ENCODE measurements at places on chromosomes 3 and 15. TPM values are rescaled to one million over a fixed set of nuclear protein-coding genes. Genes with fewer than 3 reads are reported as not detected.

DNA sequence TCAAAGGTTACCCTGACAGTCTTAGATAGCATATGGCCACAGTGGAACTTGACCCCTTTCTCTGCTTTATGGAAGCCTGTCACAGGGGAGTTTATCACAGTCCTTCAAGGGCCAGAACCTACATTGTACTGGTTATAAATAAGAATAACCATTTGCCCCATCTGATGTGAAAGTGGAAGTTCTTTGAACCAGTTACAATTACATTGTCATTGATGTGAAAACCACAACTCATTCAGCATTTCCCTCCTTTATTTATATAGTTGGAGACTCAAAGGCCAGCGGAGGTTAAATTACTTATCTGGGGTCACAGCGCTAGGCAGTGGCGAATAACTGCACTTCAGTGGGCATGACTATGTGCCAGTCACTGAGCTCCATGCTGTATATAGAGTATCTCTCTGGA lies 60.5 kb upstream of the TBC1D5 start:
- H3K4me1 ChIP-seq: no peaks in the 10 kb centered on the region
- no peaks in the 10 kb centered on the region for H3K27me3 ChIP-seq
- H3K27ac ChIP-seq: no peak overlapping the region
- H3K4me3 ChIP-seq: no peak overlapping the region
- DNase-seq: no peak

The ZNF501 gene
- total RNA-seq: 3.9 TPM

- DNase-seq: no peak
- no peaks in the 10 kb centered on the region for H3K36me3 ChIP-seq
These were observed 631.0 kb upstream of the GRM7 start for GRCh38 chr3:6229778-6230410.

The TRIM59 gene
- 23.3 TPM for total RNA-seq

The ZPLD1 gene
- not detected for total RNA-seq

The MRAS gene
- total RNA-seq: 2.4 TPM

GRCh38 chr15:91202510-91203102 lies 102.5 kb downstream of the SV2B start:
- no peak for DNase-seq
- no peaks in the 10 kb centered on the region for H3K4me1 ChIP-seq
- no peak overlapping the region for H3K27ac ChIP-seq
- H3K4me3 ChIP-seq: no peak overlapping the region
- H3K36me3 ChIP-seq: no peaks in the 10 kb centered on the region
- peaks cover 68% of the 10 kb centered on the region for H3K27me3 ChIP-seq

The RTP1 gene
- total RNA-seq: not detected

DNA sequence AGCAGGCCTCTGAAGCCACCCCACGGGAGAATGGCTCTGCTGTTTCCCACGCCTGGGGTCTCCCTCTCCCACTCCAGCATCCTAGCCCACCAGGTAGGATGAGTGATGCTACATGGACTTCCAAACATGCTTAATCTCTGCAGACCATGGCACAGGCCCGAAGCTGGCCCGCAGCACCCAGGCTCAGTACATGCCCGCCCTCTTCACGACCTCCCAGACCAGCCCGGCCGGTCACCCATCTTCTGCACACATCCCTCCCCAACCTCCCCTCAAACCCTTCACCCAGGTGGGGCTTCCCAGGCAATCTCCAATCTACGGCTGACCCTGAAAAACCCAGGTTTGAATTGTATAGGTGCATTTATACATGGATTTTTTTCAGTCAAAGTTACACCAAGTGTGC lies 264.0 kb downstream of the TJP1 start:
- no peak for DNase-seq
- no peak overlapping the region for H3K27ac ChIP-seq
- H3K4me1 ChIP-seq: no peaks in the 10 kb centered on the region
- no peaks in the 10 kb centered on the region for H3K36me3 ChIP-seq

The CLDN1 gene
- 25.9 TPM for total RNA-seq

The CAND2 gene
- 0.30 TPM for total RNA-seq

The TMEM108 gene
- total RNA-seq: not detected
